CD4-positive, alpha-beta T cell treated with Interleukin-4 for 1 hour (primary cell): ENCODE measurements at places on chromosomes 4 and X.

DNA sequence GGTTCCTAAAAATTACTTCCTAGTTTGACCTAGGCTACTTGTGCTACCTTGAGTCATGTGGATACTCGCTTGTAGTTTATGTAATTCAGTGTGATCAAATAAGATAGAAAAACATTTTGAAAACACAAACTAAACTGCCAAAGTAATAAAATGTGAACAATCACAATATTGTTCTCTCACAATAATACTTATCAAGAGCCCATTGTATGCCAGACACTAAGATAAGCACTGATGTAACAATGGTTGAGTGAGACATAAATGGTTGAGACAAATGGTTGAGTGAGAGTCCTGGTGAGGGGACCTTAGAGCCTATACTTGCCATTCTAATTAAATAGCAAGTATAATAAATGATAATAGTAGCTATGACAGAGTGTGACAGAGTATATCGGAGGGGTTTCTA lies 41.7 kb downstream of the RFC1 start:
- no peak for DNase-seq

DNA sequence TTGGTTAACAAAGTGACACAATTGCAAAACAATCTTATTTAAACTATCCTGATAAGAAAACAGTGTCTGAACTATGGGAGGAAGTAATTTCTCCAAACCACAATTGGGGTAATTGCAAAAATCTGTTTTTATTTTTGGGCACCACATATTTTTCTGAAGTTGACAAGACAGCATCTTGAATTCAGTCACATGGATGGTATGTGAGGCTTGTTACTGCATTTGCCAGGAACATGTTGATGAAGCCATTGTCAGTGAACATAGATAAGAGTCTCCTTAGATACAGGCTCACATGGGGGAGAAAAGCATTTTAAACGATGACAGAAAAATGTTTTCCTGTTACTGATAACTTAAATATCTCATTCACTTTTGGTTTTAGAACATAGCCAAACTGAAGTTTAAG lies 5.5 kb upstream of the USP53 start:
- DNase-seq: no peak

GRCh38 chr4:808860-809570 lies 16.9 kb downstream of the CPLX1 start:
- DNase-seq: no peak

DNA sequence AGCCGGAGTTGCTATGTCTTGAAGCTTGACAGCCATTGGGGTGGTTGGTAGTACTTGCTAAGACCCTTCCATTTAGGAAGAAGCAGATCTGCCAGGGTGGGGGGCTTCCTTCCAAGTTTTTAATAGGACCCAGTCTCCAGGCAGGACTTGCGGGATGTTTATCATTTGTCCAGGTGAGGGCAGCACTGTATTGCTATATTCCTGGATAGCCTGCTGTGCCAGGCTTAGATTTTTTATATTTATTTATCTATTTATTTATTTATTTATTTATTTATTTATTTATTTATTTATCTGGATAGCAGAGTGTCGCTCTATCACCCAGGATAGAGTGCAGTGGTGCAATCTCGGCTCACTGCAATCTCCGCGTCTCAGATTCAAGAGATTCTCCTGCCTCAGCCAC lies 87.4 kb upstream of the CT45A1 start:
- no peak for DNase-seq

GRCh38 chrX:131217989-131218388 lies 71.1 kb downstream of the IGSF1 start:
- DNase-seq: no peak

DNA sequence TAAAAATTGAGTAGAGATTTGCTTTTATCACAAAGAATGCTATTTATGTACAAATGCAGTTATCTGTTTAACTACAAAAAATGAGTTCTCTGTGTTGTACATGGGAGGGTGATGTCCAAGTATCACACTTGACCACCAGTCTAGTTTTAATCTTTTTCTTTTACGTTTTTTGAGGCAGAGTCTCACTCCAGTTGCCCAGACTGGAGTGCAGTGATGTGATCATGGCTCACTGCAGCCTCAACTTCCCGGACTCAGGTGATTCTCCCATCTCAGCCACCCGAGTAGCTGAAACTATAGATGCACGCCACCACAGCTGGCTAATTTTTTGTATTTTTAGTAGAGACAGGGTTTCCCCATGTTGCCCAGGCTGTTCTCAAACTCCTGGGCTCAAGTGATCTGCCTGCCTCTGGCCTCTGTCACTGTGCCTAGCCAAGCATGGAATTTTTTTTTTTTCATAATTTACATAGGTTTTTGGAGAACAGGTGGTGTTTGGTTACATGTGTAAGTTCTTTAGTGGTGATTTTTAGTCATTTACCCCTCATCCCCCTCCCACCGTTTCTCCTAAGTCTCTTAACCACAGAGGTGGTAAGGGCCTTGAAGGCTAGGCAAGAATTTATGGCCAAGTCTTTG lies 47.9 kb upstream of the RPA4 start:
- peak; percentile 11 for DNase-seq

- no peak for DNase-seq
Observed at GRCh38 chr4:83369831-83370639, 35.4 kb upstream of the HPSE start.

GRCh38 chr4:36054694-36055422 lies 189.5 kb downstream of the ARAP2 start:
- DNase-seq: no peak

DNA sequence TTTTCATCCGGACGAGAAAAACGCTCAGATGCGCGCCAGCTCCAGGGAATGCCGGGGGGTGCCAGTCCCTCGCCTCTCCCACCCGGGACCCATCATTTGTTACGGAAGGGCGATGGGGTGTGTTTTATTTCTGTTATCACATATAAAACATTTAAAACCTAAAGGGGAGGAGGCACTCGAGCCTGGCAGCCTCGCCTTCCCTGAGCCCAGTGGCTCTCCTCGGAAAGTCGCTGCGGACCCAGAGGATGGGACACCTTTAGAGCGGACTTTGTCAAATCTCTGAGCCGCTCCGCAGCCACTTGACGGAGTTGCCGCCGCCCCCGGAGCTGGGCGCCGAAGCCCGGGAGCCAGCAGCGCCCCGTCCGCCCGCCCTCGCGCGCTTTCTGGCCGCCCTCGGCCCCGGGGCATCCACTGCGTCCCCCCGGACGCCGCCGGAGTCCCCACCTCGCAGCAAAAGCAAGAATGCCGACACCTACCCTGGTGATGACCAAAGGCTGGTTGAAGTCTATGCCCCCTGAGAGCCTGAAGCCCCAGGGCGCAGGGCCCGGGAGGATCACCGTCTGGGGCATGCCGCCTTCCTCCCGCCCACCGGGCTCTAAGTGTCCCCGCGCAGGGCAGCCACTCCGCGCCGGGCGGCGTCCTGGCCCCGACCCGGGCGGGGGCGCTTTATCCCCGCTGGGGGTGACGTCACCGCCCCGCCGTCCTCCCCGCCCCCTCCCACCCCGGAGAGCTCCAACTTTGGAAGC lies at the start of gene PDLIM3:
Gene PDLIM3 (minus strand): TSS at position 642 of the 746 bp plus-strand sequence. CDS start 73 bp downstream, at position 569.
- DNase-seq: no peak

DNA sequence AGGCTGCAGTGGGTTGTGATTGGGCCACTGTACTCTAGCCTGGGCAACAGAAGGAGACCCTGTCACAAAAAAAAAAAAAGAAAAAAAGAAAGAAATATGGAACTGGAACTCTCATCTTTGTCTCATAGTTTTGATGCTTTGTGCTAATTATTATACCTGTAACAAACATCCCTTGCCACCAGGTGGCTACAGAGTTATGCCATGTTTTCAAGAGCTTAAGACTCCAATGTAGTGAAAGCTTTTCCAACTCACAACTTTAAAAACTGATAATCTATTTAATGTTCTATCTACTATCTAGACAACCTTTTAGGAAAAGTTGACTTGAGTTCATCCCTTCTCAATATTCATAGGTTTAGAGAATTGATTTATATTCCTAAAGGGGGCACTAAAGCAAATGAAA lies 42.4 kb downstream of the HTR2C start:
- no peak for DNase-seq

DNA sequence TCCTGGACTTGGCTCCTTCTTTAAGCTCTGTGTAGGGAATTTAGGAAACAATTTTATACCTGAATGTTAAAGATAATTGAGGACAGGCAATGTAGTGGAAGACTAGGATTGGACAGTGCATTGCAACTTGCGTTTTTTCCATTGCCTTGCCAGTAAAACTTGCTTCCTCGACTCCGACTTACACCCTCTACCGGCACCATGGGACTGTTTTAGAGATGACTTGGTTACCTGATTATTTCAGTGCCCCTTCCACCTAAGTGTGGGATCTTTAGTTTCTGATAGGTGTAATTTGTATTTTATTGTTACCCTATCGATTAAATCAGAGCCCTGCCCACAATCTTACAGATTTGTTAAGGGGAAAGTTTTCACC lies 1.2 kb downstream of the PRPS1 start:
- DNase-seq: no peak

DNA sequence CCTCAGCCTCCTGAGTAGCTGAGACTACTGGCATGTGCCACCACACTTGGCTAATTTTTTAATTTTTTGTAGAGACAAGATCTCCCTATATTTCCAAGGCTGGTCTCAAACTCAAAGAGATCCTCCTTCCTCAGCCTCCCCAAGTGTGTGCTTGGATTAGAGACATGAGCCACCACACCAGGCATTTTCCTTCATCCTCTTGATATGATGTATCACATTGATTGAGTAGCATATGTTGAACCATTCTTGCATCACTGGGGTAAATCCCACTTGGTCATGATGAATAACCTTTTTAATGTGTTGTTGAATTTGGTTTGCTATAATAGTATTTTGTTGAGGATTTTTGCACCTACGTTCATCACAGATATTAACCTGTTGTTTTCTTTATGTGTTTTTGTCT lies 24.2 kb upstream of the PPM1K start:
- DNase-seq: no peak

- DNase-seq: no peak
Observed at GRCh38 chr4:101140228-101140627, 207.1 kb downstream of the PPP3CA start.

DNA sequence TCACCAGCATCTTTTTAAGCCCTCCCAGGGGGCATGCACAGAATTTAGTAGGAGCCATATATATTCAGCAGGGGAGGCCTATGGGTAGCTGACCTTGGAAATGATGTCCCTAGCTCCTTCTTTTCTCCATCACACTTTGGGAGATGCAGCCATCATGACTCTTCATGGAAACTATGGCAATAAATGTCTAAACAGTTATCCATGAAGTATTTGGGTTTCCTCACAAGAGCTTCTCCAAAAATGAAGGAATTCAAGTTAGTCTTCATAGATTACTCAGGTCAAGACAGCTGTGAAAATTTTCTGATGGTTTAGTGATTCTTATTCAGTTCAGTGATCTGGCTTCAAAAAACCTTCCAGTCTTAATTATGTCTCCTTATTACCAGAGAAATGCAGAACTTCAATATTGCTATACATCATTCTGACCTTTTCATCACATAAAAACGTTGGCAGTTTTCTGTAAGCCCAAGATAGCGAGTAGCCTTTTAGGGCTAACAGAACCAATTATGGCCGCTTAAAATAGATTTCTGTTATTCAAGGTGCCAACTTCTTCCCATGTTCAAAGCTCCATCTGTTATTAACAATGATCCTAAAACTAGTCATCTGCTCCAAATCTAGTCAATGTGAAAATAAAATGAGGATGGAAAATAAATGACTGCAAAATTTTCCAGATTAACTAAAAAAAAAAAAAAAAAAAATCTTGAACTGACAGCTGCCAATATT lies 52.5 kb downstream of the TMEM156 start:
- no peak for DNase-seq

DNA sequence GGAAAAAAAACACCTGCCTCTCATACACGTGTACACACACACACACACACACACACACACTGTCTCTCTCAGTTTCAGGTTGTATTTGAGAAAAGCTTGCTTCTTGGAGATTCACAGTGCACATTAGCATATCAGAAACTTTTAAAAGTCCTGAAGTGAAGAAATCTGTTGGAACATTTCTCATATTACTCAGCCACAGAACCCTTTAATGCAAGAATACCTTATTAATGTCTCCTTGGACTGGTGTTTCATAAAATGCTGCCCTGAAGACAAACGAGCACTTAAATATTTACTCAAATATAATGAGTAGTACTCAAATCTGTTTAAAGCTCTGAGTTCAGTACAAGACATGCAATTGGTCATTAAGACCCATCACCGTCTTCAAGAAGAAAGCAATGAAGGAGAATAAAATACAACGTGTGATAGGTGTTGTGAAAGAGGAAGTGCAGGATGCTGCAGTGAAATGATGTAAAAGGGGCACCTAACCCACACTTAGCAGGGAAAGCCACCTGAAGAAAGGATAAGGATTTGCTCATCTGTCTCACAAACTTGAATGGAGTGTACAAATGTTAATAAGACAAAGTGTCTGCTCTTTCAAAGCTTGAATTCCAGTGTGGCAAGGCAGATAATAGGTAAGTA lies 57.0 kb downstream of the DCLK2 start:
- no peak for DNase-seq

- DNase-seq: no peak
Observed at GRCh38 chr4:1601852-1602654, 82.1 kb downstream of the FAM53A start.

GRCh38 chr4:8709050-8709728 lies 116.6 kb downstream of the CPZ start:
- DNase-seq: no peak

GRCh38 chr4:155668707-155669220 lies 2.1 kb downstream of the GUCY1A1 start:
- DNase-seq: no peak

- no peak for DNase-seq
Observed at GRCh38 chr4:8656711-8657380, 64.3 kb downstream of the CPZ start.

- DNase-seq: no peak
Observed at GRCh38 chr4:154507156-154507555, 15.6 kb upstream of the DCHS2 start.
